CD4-positive, alpha-beta T cell treated with Interleukin-10 for 1 hour (primary cell): ENCODE measurements at places on chromosomes 2 and 18.
A peak's percentile ranks its signal among the peaks of the same experiment; 100 is the strongest.

DNA sequence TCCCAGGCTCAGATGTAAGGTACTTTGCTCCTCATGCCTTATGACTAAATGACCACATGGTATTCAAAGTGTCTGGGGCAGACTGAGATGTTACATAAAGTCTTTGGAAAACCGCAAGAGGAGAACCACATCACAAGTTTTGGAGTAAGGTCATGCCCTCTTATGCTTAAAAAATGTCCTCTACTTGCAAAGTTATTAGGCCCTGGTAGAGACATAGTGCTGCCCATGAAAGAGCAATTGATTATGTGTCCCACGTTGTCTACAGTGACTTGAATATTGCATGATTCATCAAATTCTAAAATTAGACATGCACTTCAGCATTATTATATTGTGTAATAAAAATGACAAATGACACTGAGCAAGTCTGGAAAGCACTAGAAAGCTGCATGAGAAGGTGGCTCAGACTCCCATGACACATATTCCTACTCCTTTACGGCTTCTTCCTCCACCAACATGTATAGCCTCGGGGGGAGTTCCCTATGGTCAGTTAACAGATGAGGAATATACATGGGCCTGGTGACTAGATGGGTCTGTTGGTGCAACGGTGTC, 602.6 kb upstream of the VRK2 start:
- DNase-seq = no peak

DNA sequence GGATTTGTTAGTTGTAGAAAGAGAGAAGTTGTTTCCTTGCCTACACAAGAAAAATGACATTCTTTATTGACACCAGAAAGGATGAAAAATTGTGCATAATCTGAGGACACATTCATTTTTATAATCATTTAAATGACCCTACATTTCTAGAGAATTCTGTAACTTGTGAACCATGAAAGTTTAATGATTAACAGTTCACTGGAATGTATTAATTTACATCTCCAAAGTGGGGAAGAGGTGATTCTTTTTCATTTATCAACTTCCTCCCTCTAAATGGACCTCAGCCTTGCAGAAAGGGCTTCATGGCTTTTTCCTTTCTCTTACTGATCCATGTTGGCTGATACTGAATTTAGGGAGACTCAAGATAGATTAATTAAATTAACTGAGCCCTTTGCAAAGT, 565.2 kb upstream of the LINC00305 start:
- no peak for DNase-seq

GRCh38 chr2:16630463-16630862, 35.2 kb downstream of the CYRIA start:
- DNase-seq = no peak

DNA sequence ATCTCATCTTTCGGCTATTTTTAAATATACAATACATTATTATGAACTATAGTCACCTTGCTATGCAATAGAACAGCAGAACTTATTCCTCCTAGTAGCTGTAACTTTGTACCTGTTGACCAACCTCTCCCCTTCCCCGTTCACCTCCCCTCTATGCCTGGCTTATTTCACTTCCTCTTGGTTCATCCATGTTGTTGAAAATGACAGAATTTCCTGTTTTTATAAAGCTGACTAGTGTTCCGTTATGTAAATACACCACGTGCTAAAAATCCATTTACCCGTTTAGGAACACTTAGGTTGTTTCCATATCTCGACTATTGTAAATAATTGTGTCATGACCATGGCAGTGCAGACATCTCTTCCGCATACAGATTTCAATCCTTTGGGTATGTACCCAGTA, 10.3 kb downstream of the ALPI start:
- no peak for DNase-seq

DNA sequence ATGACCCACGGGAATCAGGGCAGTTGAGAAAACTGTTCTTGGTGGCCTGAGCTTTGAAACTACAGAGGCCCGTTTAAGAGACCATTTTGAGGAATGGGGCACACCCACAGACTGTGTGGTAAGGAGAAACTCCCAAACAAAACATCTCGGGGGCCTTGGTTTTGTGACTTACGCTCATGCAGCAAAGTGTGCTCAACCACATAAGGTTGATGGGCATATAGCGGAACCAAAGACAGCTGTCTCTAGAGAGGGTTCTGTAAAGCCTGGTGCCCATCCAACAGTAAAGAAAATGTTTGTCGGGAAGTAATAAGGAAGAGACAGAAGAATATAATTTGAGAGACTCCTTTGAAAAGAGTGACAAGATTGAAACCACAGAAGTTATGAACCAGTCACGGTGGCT, 5.4 kb downstream of the MRO start:
- no peak for DNase-seq

DNA sequence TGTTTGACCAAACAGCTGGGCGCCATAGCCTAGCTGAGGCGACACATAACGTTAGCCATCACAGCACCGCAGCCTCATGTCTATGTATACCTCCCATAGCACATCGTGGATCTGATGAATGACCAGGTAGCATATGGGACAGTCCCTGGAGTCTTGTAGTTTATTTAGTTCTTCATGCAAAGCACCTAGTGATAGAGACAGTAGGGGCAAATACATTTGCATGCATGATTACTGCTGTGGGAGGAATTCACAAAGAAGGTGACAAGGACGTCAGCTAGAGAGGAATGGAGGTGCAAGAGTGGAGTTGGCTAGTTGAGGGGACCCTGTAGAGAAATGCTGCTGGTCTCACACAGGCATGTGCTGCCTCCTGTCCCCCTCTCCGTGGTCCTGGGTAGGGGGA, 478.9 kb upstream of the HS6ST1 start:
- DNase-seq = no peak

GRCh38 chr2:10547663-10548376, 99.7 kb upstream of the ODC1 start:
- no peak for DNase-seq

DNA sequence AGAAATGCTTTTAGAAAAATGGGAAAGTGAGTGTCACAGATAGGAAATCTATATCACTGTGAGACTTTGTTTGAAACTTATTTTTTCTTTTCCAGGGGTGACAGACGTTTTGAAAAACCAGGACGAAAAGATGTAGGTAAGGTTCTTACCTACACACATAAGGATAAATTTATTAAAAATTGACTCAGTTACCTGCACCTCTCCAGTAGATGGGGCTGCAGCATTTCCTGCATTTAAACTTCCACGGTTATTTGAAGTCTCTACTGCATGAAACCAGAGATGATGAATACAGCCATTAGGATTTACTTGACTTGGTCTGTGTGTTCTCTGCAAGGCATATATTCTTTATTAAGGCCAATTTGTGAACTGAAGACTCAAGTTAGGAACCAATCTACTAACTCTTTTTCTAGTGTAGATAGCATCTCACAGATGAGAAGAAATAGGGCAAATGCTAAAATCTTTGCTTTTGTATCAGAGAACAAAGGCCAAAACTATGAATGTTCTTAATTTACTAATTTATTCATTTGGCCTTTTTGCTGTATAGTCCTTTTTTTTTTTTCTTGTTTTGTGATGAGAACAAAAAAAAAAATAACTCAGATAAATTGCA, 15.0 kb downstream of the KCNJ13 start:
- DNase-seq = peak; percentile 62
